Forelimb muscle (tissue), 1 donor: ENCODE measurements at places on chromosomes 16 and 17. TPM values are rescaled to one million over a fixed set of nuclear protein-coding genes. Genes with fewer than 3 reads are reported as not detected.

The OR2C1 gene
- polyA plus RNA-seq = 0.16 TPM

GRCh38 chr17:61862105-61862574, 1.2 kb downstream of the BRIP1 start:
- no peak for DNase-seq

DNA sequence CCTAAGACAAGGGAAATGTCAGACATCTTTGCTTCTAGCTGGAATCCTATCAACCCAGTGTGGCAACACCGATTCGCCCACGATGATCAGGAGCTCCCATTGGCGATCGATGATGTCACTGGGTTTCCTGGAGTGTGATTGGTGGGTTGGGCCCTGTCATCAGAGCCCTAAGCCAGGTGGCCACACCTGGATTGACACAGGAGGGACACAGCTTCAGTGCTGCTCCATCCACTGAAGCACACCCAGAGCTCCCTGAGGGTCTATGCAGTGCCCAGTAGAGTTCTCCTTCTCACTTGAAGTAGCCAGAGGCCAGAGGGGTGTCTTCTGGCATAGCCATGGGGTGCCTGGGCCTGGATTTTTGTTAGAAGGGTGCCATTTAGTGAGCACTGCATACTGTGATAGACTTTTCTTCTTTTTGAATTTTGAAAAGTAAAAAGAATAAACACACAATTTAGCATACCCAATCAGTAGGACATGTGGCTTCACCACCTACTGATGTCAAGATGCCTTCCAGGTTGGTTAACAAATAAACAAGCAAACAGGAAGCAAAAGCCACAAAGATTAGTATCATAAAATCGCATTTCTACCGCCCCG, 77.6 kb downstream of the CMIP start:
- DNase-seq = no peak

The PIPOX gene
- 1.9 TPM for polyA plus RNA-seq

GRCh38 chr16:23564575-23565363, 7.2 kb downstream of the UBFD1 start:
- DNase-seq = no peak

GRCh38 chr16:3147046-3147756, 12.4 kb downstream of the ZNF213 start:
- DNase-seq = no peak

The PRDM7 gene
- polyA plus RNA-seq = not detected

DNA sequence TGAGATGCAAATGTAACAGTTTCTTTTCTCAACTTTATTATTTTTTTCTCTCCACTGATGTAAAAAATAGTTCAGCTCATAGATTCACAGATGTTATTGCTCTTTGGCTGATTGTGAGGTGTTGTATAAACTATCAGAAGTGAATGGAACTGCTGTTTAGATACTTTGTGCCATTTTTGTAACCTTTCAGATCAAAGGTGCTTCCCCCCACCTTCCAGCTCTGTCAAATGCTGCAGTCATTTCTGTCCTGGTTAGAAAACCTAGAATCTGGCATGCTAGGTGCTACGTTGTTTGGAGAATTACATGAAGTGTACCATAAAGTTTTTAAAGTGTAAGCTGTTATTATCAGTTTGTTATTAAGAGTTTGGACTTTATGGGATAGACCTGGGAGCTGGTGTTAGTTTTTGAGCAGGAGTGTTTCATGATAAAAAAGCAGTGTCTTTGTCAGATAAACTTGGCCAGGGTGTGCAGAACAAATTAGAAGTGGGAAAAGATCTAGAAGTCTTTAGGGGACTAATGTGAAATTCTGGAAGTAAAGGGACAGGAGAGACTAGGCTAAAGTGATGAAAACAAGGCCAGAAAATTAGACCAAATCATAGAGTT, 1.8 kb upstream of the WIPI1 start:
- DNase-seq = no peak

- DNase-seq = no peak
Observed at GRCh38 chr16:2008009-2008526, 1.6 kb downstream of the ZNF598 start.

The PPY gene
- polyA plus RNA-seq = not detected

DNA sequence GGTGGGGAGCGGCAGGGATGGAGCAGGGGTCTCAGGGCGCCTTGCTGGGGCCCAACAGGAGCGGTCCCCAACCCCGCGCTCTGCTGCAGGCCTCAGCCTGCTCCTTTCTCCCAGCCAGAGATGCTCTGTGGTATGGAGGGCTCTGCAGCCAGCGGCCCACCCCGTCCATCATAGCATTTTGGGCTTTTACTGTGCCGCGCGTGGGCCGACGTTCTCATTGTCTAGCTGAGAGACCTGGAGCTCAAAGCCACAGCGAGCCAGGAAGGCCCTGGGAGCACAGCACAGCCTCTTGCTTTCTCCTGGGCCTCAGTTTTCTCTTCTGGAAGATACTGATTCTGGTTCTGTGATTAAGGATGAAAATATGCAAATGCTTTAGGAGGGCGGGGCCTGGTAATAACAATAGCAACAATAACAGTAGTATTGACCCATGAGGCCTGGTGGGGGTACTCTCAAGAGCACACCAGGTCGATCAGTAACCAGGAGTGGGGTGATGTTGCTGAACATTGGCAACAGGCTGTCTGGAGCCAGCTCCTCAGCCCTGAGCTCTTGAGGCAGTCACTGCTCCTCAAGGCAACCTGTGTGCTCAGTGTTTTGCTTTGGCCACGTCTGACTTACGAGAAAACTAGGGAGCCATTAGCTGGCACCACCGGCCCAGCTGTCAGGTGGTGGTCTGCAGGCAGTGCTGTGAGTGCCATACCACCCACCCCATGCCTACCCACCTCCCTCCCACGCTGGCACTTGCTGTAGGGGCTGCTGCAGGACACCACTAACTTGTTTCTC, 1.1 kb upstream of the RASD1 start:
- no peak for DNase-seq
